ENCODE measurements at places on chromosomes 3 and 15.
A peak's percentile ranks its signal among the peaks of the same experiment; 100 is the strongest.

DNA sequence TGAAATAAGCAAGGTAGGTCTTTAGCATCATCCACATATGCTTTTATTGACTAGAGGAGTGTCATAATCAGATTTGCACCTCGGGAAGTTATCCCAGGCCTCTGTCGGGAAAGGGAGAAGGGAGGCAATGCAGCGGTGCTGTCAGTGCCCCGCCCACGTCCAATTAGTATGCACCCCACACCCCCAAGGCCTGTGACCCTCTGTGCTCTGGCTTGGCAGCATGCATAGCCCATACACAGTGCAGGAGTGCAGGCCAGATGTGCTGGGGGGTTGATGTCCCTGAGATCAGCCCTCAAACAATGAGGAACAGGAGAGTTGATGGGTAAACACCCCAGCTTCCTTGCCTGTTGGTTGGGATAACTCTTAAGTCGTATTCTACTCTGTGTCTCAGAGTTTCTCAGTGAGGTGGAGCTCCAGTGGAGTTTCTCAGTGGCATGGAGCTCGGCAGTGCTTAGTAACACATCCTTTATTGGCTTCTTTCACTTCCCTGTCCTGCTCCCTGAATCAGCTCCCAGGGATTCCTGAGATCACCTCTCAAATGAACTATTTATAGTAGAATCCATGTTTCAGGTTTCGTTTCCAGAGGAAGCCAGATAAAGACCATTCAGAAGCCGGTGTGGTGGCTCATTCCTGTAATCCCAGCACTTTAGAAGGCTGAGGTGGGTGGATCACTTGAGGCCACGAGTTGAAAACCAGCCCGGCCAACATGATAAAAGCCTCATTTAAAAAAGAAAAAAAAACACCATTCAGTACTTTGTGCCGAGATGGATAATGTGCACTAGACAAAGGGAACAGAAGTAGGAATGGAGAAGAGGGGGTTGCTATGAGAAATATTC, 26.7 kb upstream of the NDUFB4 start:
- no peak for DNase-seq

- no peak for DNase-seq
Measured at GRCh38 chr15:58842713-58843396, 71.8 kb downstream of the MINDY2 start.

DNA sequence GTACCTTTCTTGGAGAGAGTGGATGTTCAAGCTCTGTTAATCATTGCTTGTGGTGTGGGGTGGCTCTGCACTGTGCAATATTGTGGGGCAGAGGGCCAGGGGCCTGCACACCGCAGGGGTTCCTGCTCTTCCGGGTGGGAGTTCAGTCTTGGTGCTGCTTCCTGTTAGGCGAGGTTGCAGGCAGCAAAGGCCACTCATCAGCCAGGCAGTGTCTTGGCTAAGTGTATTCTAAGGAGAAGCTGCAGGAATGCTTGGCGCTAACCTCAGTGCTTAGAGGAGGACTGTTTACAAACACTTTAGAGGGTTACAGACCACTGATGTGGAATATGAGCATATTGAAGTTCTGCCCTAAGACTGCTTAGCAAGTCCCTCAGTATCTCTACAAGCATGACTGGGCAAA, 81.7 kb downstream of the CEP63 start:
- DNase-seq, result no peak

- DNase-seq, result no peak
Measured at GRCh38 chr3:167862104-167862730, 126.7 kb downstream of the SERPINI1 start.

DNA sequence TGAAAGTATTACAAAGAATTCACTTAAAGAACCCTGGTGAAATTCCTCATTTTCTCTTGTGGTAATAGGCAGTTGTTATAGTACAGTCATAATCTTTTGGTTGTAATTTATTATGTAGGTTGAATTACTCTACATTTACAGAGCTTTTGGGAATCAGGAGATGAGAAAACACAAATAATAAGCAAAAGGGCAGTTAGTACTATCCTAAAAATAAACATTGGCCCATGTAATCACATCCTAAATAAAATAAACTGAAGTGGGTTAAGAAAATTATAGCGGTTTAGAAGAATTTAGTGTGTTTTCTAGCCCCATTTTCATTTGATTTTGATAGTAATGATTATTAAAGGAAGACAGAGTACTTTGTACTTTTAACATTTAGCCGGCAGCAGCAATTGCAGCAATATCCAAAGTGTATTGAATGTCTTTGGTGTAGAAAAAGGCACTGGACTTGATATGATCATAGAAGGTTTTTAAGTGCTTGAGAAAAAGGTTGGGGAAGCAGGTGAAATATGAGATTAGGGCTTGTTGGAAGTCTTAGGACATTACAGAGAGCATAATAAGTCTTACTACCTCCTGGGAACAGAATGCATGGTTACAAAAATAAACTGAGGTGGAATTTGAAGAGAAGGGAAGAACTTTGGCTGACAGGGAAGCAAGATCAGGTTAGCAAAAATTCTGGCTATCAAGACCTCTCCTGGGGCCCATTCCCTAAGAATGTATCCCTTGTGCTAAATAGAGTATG, 79.9 kb downstream of the MBNL1 start:
- no peak for DNase-seq

DNA sequence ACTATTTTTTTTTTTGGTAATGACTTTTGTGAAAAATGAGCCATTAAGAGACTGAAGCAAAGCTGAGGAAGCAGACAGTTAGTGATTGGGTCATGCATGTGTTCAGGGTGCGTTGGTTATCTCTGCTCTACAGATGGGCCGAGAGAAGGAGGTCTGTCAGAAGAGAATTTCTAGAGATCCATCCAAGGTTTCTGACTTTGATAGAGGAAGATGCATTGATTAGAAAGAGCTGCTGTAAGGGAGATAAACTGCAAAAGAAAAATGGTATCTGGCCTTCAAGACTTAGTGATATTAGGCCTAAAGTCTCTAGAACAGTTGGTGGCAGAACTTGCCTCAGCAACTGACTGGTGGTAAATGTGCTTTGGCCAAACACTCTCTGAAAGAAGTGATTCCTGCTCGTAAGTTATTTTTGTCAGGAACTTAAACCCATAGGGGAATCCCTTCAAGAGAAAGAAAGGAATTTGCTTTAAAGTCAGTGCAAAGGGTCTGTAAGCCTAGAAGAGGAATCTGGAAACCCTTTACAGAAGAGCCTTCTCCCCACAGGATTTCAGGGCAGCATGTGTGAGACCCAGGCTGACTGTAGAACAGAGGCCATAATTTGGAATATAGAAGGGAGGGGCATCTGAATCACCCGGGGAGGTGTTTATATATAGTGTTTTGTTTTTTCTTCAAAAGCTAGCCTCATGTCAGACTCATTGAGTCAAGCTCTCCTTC, 67.8 kb downstream of the OPA1 start:
- DNase-seq, result no peak

DNA sequence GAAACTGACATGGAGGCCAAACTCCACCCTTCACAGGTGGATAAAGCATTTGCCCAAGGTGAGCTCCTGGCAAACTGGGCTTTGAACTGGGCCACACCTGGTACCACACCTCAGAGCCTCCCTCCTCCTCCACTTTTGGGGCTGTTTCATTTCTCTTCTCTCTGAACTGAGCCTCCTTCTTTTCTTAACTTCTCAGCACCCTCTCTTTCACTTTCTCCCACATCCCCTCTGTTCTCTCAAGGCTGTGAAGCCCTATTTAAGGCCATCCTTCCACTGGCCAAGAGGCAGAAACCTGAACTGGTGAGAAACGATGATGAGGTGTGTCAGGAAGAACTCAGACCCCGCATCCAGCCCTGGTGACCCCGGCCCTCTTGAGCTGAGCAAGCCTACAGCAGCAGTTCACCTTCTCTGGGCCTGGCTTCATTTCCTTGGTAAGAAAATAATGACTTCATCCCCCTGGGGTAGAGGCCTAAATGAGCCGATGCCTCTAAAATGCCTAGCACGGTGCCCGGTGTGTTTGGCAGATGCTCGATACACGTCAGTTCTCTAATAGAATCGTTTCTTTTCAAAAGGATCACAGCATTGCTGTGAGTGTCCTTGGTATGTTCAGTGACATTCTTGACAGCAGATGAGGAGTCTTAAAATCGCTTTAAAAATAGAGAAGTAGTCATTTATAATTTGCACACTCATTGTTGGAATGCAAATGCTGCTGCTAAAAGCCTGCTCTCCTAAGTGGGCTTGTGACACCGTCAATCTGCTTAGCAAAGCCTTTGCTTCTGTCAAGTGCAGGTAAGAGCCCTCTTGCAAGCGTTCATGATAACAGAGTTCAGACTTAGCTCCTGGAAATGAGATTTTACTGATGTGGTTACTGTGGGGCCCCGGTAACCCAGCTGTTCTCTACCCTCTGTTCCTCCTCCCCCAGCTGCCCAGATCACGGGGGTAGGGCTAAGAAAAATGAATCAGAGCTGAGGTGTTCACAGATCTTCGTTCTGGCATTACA, 97.7 kb upstream of the ATP2B2 start:
- DNase-seq, result no peak

GRCh38 chr3:106534206-106534605, 665.4 kb upstream of the CBLB start:
- DNase-seq, result peak; percentile 35

DNA sequence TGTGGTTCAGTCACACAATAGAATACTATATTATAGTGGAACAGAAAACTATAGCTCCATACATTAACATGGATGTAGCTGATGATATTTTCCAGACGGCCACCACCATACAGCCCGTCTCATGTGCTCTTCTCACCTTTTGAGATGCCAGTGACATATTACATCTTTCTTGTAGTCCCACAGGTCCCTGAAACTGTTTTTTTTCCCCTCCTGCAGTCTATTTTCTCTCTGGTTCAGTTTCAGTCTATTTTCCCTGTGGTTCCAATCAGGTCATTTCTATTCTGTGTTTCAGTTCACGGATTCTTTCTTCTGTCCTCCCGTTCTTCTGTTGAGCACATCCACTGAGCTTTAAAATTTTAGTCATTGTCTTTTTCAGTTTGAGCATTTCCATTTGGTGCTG, 72.2 kb downstream of the PPCDC start:
- DNase-seq, result no peak

DNA sequence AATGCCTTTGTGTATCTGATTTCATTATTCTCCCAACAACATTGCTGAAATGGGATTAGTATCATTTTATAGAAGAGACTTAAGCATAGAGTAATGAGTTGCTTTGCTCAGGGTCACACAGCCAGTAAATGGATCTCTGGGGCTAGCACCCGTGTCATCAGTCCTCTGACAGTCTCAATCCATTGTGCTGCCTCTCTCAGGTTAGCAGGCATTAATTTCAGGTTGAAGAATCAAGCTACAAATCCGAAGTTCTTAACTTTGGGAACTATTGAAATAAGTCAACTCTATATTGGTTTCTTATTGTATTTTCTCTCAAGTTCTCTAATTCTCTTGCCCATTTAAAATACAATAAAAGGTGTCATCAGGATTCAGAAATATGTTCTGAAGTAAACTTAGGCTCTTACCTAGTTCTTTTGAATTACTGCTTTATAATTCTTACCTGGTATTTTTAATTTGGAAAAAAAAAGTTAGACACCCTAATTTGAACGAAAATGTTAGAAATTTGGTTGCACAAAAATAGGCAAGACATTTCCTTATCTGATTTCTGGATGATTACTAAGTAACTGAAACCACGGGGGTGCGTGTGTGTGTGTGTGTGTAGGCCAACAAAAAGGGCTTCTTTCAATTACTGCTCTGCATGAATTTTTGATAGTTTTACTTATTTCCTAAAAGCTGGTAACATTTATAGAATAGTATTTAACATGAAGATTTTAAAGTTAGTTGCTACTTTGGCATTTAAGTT, 189.8 kb downstream of the MBNL1 start:
- peak; percentile 44 for DNase-seq

DNA sequence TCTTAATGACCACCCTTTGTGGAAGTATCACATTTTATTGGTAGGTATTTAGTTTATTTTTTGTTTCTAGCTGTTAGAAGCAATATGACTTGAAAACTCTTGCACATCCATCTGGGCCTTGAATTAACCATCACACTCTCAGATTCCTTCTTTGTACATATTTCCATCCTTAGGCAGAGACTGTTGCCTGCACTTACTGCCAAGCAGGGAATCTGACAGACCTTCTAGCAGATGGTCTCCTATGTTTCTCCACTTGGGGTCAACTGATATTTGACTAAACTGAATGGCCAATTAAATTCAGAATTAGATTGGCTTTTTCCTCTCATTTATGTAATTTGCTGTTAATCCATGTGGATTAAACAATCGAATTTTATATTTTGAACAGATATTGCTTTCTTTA, 324.9 kb upstream of the TGFBR2 start:
- no peak for DNase-seq

DNA sequence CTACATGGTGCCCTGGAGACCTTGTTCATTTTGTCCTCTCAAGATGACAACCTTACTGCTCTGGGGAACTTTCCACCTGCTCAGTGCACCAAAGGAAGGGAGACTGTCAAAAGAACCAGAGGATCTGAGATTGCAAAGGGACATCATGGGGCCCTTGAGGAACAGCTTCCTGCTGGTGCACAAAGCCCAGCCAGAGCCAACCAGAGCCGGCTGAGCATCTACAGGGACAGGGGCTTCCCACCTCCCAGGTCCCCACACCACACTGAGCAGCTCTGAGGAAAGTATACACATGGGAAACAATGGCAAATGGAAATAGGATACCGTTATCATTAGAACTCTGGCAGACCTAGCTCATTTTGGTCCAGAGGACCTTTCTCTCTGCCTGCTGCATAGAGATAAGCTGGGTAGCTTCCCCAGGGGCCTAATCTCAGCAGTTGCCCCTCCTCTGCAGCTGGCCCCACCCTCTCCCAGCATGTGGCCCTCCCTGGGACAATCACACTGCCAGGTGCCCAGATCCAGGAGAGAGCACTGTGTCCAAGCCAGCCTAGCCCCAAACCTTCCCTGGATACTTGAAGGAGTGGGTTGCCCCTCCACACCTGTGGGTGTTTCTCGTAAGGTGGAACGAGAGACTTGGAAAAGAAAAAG, 123.4 kb upstream of the PRR20G start:
- DNase-seq, result no peak

- no peak for DNase-seq
Measured at GRCh38 chr3:38649500-38650247, at the start of gene SCN5A. SCN5A (minus strand) TSS chr3:38649687; CDS start chr3:38633307, 16,380 bp downstream.

GRCh38 chr15:74231475-74231874, 4.7 kb upstream of the CCDC33 start:
- DNase-seq, result no peak

DNA sequence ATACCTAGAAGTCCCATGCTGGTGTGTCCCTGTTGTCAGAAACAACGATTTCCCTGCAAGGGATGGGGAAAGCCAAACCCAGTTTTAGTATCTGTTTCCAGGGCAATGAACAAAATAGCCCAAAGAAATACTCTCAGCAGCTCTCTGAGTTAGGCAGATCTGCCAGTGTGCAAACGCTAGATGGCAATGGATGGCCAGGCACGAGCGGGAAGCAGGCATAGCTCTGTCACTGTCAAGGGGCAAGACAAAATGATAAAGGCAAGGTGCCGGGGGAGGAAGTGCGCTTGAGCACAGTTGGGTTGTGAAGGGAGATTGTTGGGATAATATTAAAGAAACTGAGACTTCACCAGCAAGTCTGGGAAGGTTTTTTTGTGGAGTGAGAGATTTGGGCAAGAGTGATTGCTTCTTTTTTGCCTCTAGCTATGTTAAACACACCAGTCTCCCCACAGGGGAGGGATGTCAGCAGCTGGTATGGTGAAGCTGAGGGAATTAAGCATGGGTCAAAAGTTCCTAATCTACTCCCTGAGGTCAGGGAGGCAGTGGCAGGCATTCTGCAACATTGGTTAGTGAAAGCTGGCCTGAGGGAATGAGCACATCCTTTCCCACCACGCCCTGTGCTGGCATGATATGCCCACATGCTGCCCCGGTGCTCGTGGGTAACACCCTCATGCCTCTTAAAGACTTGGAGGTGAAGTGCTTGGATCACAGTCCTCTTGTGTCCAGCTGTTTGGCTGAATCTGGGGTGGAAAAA, 117.5 kb downstream of the PDCD6IP start:
- DNase-seq, result no peak

All from AG09309 (cell line).